Prostate gland (tissue), 2 donors: ENCODE measurements at places on chromosomes 2 and 18. TPM values are rescaled to one million over a fixed set of nuclear protein-coding genes. Genes with fewer than 3 reads are reported as not detected.

Gene TEX44
- 10.6 TPM for total RNA-seq

DNA sequence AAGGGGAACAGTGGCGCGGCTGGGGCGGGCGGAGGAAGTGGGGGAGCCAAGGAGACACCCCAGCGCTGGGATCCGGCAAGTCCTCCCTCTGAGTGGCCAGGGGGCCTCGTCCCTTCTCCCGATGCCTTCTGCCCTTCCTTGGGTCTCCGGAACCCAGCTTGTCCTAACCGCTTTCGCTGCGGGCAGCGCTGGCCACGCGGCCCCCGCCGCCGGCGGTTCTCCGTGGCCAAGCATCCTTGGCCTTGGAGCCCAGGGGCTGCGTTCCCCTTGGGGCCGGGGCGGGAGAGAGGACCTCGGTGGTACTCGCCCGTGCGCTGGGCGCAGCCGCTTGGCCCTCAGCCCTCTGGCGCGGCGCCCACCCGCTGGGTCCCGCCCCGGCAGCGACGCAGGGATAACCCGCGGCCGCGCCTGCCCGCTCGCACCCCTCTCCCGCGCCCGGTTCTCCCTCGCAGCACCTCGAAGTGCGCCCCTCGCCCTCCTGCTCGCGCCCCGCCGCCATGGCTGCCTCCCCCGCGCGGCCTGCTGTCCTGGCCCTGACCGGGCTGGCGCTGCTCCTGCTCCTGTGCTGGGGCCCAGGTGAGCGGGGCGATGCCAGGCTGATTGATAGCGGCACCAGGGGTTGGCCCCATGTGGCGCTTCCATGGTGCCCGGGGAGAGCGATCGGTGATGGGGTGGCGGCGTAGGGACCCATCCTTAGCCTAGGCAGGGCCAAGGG, 128.7 kb downstream of the UXS1 start:
- DNase-seq = no peak

DNA sequence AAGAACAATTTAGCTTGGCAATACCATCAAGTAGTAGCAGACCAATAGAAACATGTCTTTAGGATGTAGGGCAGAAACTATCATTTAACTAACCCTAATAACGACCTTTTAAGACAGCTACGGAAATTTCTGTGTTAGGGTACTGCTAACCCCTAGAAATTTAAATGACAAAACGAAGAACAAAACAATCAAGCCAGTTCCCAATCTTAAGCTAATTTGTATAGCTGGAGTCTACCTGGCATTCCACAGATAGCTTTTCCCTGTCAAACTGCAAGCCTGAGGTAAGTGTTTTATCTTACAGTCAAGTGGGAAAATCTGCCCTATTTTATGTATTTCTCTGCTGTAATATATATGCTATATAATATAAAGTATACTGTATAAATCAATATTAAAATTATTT, 37.6 kb upstream of the CDKL4 start:
- DNase-seq = no peak

- no peak for DNase-seq
These were observed 88.6 kb upstream of the CTDP1 start for GRCh38 chr18:79591032-79591308.

DNA sequence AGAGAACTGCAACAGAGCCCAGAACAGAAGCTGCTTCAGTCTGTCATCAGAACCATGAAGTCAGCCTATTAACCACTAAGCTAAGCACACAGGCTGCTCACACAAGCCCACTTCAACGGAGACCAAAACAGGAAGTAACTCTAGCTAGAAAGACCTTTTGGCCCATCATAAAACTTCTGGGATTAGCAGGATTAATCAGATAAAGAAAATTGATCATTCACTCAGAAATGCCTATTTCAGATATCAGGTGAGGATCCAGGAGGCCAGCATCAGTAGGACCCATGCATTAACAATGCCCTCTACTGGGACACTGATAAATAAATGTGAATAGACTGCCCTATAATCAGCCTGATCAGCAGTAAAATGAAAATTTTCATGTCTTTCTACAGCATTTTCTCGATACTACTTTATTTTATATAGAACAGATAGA, 101.4 kb downstream of the WDPCP start:
- no peak for DNase-seq

Gene PLEK
- total RNA-seq = 0.59 TPM

DNA sequence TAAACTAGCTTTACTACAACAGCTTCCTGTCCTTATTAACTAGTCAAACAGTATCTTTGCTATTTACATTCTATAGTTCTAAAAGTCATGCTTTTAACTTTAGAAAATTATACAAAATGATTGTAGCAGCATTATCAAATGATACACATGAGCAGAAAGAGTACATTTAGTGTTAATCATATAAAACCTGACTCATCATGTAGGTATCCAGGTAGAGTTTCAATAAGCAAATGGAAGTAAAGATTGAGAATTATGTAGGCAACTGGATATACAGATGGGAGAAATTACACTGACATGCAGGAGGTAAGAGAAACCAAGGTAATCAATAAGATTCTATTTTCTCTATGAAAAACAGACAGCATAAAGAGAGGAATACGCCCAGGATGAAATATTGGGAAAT, 33.8 kb downstream of the TRIP12 start:
- DNase-seq = no peak

DNA sequence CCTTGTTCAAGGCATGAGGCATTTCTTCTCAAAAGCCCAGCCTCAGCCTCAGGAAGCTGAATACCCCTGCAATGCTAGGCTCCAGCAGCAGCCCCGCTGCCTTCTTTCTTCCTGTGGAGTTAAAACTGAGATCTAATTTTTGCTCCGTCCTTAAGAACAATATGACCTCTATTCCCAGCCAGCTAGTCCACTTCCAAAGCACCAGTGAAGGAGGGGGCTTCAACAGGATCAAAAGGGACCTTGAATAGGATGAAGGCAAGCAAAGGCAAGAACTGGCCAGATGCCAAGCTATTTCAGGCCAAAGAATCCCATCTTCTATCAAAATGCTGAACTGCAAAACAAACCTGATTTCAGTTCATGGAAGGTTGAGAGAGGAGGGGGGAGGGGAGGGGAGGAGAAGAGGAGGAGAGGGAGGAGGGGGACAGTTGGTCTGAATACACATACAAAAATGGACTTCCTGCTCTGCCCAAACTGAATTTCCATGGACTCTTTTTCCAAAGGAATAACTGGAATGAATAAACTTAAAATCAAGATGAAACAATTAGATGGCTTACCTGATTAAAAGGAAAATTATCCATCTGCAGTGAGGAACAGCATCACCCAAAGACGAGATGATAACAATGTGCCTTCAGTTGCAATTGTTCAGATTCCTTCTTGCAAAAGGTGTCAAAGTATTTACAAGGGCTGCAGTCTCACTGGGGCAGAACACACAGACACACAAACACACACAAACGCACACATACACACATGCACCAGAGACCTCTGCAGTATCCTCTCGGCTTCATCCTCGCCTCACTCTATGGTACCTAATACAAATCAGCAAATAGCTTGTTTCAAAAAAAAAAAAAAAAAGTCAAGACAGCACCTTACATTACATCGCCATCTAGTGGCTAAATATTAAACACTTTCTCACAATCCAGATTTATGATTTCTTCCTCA, at the start of gene SCN1A:
Gene SCN1A (minus strand): TSS at position 804 of the 939 bp plus-strand sequence. CDS start 54,399 bp downstream, outside the sequence.
- no peak for DNase-seq

Gene UGT1A10
- not detected for total RNA-seq

DNA sequence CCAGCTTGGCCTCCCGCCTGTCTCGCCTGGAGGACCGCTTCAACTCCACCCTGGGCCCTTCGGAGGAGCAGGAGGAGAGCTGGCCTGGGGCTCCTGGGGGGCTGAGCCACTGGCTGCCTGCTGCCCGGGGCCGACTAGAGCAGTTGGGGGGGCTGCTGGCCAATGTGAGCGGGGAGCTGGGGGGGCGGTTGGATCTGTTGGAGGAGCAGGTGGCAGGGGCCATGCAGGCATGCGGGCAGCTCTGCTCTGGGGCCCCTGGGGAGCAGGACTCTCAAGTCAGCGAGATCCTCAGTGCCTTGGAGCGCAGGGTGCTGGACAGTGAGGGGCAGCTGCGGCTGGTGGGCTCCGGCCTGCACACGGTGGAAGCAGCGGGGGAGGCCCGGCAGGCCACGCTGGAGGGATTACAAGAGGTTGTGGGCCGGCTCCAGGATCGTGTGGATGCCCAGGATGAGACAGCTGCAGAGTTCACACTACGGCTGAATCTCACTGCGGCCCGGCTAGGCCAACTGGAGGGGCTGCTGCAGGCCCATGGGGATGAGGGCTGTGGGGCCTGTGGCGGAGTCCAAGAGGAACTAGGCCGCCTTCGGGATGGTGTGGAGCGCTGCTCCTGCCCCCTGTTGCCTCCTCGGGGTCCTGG, 3.7 kb upstream of the KHK start:
- no peak for DNase-seq

DNA sequence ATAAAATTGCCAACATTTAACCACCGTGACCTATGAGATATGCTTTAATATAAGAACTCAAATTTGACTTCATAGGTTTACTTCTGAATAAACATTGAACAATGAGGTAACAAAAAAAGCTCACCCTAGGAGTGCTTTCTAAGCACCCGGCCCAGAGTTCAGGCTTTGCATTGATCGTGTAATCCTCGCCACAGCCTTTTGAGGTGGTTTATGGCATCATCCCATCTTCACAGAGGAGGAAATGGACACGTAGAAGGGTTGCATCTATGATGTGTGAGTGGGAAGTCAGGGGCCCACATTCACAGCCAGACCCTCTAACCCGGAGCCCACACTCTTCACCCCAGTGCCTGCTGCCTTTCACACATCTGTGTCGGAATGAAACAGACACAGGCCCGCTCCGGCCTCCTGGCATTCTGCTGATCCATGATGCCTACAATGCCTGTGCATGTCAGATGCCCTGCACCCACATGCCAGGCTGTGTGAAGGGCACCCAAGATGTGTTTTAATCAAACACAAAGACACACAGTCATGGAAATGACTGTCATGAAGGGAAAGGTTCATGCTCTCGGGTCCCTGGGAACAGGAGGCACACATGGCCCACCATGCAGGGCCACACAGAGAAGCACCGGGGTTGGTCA, 48.6 kb upstream of the RPL31 start:
- no peak for DNase-seq

DNA sequence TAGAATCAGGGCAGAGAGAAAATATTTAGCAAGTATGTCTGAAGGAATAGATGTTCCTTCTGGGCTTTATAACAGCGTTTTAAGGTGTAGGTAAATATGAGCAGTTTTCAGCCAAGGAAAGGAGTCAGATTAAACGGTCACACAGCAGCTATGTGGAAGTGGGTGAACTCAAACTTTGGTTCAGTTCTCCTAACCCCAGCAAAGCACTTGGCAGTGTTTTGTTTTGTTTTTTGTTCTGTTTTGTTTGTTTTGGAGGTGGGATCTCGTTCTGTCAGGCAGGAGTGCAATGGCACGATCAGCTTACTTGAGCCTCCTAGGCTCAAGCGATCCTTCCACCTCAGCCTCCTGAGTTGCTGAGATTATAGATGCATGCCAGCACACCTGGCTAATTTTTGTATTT, 24.6 kb downstream of the TANC1 start:
- no peak for DNase-seq

DNA sequence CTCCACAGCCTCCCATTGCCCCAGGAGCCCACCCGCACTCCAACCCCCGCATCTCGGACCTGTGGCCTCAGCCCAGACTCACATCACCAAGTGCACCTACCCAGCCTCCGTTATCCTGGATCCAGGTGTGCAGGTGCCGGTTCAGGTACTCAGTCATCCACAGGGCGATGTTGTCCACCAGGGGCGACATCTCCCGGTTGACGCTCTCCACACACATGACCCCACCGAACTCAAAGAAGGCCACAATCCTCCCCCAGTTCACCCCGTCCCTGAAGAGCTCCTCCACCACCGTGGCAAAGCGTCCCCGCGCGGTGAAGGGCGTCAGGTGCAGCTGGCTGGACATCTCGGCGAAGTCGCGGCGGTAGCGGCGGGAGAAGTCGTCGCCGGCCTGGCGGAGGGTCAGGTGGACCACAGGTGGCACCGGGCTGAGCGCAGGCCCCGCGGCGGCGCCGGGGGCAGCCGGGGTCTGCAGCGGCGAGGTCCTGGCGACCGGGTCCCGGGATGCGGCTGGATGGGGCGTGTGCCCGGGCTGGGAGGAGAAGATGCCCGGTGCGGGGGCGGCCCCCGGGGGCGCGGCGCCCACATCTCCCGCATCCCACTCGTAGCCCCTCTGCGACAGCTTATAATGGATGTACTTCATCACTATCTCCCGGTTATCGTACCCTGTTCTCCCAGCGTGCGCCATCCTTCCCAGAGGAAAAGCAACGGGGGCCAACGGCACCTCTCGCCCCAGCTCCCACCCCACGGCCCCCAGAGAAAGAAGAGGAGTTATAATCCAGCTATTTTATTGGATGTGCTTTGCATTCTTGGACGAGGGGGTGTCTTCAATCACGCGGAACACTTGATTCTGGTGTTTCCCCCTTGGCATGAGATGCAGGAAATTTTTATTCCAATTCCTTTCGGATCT, 1.3 kb downstream of the BCL2 start:
- DNase-seq = peak; percentile 51

DNA sequence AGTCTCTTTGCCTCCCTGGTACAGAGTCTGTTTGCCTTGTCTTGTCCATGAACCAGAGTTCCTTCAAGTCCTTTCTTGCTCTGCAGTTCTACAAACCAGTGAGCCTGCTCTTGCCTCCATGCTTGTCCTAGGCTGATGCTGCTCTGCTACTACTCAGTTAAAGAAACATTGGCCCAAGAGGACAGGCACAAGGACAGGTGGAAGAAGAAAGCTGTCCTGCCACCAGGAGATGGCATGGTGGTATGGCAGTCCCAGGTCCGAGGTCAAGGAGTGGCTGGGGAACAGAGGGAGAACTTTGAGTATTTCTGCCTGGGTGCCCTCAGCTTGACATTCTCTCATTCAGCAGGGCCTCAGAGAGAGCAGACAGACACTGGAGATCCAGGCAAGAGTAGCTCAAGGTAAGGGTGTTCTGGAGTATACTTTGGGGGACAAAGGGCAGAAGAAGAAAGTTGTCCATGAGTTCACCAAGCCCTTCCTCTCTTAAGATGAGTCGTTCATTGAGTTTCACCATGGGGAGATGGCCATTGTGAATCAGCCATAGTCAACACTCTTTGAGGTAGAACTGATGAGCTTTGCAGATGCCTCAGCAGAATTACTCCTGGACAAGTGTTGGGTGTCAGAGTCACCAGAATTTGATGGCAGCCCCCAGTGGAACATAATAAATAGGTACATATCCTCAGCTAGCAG, 20.4 kb downstream of the TTC32 start:
- peak; percentile 0 for DNase-seq

DNA sequence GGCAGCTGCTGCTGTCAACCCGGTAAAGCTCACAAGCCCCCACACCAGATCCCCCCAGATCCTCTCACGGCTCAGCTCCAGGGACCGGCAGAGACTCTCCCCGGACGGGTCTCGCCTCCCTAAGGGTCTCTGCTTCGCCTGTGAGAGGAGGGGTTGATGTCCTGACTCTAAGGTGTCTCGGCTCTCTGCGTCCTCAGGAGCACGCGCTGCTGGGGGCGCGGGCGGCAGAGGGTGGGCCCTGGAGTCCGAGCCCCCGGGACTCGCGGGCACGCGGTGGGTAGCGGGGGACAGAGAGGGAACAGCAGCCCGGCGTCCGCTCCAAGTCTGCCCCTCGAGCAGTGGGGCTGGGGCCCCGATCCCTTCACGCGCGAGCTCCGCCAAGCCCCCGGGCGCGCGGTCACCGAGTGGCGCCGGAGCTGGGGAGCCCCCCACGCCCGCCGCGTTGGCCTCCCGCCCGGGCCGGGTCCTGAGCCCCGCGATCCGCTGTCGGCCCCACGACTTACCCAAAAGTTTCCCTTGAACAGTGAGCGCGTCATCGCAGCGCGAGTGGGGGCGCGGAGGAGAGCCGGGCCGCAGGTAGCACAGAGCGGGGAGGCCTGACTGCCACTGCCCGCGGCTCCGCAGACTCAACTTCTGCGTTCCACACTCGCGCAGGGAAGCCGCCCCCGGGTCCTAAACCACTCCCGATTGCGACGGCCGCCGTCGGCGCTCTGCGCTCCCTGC, at the start of gene PSTPIP2:
Gene PSTPIP2 (minus strand): TSS at position 608 of the 723 bp plus-strand sequence. CDS start 72 bp downstream, at position 536.
- DNase-seq = peak; percentile 64
